Fibroblast of skin of left quadriceps (primary cell): ENCODE measurements at places on chromosomes 16 and 17.

DNA sequence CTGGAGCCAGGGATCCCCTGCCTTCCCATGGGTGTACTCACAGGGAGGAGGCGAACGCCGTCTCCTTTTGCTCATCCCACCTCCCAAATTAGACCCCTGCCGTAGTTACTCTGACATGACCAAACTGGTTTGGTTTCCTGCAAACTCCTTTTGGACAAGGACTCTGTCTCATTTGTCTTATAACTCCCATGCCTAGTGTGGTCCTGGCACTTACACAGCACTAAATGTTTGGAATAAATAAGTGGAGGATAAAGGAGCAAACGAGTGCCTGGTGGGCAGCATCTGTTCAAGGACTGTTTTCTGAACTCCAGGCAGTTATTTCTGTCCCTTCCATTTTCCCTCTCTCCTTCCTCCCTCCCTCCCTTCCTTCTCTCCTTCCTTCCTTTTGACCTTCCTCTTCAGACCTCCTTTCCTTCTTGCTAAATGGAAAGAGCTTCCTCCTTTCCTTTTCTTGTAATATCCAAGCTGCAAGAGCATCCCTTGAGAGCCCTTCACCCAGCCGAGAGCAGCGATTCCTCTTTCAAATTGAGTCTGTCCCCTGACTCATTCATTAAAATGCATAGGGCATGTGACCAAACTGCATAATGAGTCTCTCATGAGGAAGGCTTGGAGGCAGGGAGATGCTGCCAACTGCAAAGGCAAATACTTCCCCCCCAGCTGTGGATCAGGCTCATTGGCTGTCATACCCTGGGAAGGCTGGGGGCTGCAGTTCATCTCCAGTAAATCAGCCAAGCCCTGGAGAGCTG, 36.8 kb downstream of the CHD9 start:
- peak; percentile 91 for DNase-seq

GRCh38 chr17:19454074-19454473, 43.0 kb downstream of the RNF112 start:
- no peak for DNase-seq

- DNase-seq, result no peak
Observed at GRCh38 chr17:2170023-2170422, 115.1 kb downstream of the HIC1 start.

DNA sequence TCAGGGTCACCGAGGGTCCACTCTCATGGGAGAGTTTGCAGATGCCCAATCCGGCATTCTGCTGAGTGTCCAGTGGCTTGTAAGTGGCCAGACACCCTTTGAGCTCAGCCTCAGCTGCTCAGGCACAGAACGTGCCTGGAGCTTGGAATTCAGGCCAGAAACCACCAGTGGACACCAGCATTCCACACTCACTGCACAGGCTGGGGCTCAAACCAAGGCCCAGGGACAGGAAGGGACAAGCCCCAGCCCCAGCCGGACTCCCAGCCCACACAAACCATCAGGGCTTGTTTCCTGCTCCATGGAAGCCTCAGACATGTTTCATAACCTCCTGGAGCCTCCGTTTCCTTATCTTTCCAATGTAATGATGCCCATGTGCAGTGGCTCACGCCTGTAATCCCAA, 5.0 kb upstream of the NPRL3 start:
- DNase-seq, result no peak

GRCh38 chr16:1089822-1090619, 6.0 kb downstream of the C1QTNF8 start:
- no peak for DNase-seq

DNA sequence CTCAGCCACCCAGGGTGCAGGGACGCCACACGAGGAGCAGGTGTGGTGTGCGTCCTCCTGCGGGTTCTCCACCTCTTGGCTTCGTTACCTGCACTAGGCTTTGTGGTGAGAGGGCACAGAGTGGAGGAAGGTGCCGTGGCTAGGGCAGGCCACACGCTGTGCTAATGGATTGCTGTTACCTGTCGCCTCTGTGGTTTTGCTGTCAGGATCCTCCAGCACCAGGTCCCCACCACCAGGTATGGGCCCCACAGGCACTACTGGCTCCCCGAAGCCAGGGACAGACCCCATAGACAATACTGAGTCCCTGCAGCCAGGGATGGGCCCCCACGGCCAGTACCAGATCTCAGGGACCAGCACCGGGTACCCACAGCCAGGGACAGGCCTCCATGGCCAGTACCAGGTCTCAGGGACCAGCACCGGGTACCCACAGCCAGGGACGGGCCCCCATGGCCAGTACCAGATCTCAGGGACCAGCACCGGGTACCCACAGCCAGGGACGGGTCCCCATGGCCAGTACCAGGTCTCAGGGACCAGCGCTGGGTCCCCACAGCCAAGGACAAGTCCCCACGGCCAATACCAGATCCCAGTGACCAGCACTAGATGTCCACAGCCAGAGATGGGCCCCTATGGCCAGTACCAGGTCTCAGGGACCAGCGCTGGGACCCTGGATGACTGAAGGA, 315.6 kb downstream of the SEC14L1 start:
- DNase-seq, result no peak

- DNase-seq, result no peak
Observed at GRCh38 chr17:50169121-50169764, 3.4 kb downstream of the SGCA start.

DNA sequence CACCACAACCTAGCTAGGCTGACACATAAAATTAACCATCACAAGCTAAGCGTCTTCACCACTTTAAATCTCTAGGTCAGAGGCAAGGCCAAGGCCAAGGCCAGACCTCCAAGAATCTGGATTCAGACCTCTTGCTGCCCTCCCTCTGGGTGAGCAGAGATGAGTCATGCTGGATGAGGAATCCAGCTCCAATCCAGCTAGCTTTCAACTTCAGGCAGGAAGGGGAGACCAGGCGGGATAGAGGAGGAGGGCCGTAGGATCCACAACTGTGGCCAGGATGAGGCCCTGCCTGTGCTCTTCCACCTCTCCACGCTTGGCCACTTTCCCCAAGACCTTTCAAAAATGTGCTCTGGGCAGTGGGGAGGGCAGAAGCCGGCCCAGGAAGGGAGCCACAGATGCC, 14.7 kb downstream of the LRRC75A start:
- DNase-seq, result peak; percentile 48

DNA sequence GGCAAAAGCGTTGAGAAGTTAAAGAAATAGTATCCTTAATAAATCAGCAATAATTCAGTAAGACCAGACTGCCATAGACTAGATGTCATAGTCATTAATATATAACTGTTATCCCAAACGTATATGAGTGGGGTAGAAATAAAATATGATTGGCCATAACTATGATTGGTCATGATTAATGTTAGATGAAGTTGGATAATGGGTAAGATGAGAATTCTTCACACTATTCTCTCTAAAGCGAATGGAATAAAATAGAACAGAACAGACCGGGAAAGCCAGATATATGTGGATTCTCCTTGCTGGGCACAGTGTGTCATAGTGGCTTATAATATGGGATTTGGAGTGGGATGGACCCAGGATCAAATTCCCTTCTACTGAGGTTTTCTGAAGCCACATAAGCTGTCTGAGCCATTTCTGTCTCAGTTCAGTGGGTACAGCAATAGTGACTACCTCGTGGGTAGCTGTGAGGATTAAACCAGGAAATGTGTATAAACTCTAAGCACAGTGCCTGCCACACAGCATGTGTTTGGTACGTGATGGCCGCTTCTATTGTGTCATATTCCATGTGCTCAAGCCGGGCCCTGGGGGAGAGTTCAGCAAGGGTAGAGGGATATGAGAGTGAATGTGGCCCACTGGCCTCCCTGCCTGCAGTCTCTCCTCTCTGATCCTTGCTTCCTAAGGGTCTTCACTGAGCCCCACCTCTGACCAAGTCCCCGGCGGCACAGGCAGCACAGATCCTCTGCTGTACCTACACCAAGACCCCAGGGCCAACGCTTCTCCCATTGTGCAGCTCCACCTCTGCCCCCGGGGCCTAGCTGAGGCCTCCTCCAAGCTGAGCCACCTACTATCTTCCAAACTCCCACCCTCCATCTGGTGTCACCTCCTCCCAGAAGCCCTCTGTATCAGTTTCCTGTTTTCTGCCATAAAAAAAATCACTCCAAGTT, 3.7 kb downstream of the CETP start:
- no peak for DNase-seq

- DNase-seq, result no peak
Observed at GRCh38 chr16:79687249-79688130, 87.0 kb upstream of the MAF start.

- DNase-seq, result no peak
Observed at GRCh38 chr16:74252329-74252728, 44.3 kb upstream of the PSMD7 start.

DNA sequence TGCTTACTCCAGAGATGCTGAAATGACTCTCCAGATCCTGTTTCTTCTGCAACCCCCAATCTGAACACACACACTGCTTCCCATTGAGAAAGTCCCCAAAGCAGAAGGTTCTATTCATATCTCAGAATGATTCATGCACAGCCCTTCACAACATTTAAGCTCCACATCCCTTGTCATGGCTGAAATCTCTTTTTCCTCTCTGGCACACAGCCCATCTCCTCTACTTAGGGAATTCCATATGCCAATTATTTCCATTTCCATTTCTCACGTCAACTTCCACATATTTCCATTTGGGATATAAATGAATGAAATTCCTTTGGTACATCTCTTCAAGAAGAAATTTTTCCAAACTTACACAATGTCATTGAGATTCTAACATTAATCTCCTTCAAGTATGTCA, 119.6 kb downstream of the CDH11 start:
- peak; percentile 90 for DNase-seq

DNA sequence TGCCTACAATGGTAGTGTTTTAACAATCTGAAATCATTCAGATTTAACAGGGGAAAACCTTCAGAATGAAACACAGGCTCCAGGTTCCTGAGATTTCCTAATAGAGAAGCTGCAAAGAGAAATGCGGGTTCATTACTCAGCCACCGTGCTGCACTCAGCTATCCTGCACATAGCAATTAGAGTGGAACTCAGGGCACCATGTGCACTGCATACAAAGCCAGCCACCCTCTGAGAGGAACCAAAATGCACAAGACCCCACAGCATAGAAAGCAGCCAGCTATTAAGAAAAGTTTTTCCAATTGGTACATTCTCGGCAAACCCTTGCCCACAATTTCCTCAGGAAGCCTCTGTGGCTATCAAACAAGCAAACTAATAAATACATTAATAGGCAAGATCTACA, 37.4 kb downstream of the TOM1L2 start:
- no peak for DNase-seq

DNA sequence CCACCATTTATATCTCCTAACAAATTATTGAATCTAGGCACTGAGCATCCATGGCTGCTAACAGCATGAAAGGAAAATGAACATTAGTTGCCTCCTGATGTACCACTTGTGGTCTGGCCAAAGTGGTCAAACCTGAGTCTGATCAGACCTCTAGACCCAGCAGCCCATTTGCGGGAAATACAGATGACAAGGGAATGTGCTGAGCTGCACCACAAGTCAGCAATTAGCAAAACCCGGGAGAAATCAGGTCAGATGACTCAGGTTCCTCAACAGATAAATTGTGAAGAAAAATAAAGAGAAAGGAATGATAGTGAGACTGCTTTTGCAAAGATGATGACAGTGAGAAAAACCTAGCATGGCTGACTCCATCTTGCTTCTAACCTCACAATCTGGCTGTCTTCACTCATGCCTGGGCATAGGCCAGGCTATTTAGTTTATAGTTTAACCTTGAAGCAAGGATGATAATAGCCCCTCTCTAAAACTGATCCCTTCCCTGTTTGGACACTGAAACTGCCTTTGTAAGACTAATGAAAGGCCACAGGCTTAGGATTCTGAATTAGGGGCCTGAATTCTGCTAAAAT, 142.7 kb upstream of the ASIC2 start:
- no peak for DNase-seq

DNA sequence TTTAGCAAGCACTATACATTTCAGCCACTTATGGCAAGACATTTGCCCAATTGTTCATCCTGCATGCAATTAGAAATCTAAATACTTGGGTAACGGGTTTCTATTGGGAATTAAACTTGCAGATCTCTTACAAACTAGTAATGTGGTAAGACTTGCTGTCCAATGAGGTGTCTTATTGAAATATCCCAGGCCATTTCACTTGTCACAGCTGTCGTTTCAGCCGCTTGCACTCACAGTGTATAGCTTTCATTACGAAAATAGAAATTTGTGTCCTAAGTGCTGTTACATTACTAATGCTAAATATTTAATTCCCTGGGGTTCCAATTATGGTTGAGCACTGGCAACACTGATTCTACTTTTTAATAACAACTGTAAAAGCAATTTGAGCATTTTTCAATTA, 40.3 kb upstream of the IRX5 start:
- no peak for DNase-seq

DNA sequence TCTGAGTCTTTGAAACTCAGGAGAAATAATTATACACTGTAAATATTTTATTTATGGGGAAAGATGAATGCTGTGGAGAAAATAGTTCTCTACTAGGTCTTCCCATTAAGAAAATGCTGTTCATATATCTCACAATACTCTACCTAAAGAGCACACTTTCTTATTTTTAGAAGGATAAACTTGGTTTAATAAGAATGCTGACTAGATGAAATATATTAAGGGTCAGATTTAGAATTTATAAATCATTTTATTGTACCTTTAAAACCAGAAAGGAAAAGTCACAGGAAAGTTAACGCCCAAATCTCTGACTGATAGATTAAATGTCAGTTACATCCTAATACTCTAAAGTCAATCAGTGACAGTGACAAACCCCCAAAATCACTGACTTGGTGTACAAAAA, 48.7 kb downstream of the SLC6A4 start:
- DNase-seq, result no peak

- DNase-seq, result no peak
Observed at GRCh38 chr16:4684763-4685162, 8.6 kb upstream of the NUDT16L1 start.

- no peak for DNase-seq
Observed at GRCh38 chr17:77905766-77906165, 52.7 kb upstream of the TNRC6C start.

DNA sequence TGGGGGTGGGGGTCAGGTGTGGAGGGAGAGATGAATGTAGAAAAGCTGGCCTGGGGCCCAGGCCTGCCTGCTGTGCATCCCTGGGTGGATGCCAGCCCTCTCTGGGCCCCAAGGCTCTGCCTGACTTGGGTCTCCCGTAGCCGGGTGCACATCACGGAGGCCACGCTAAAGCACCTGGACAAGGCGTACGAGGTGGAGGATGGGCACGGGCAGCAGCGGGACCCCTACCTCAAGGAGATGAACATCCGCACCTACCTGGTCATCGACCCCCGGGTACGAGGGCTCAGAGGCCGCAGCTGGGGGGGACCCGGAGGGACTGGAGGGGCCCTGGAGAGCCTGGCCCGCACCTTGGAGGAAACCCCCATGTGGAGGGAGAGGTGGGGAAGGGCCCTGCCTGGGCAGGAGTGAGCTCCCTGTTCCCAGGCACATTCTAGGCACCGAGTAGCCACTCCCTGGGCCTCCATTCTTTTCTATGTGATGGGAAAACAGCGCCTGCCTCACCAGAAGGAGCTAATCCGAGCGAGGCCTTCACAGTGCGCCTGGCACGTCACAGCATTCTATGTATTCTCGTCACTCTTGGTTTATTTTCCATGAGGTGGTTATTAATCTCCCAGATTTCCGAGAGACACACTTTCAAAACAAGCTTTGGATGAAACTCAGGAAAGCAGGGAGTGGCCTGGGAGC, 34.7 kb downstream of the ADCY7 start:
- DNase-seq, result no peak

- no peak for DNase-seq
Observed at GRCh38 chr17:75679706-75680211, 12.6 kb downstream of the SAP30BP start.
